ENCODE measurements at places on chromosomes 6 and 20.

DNA sequence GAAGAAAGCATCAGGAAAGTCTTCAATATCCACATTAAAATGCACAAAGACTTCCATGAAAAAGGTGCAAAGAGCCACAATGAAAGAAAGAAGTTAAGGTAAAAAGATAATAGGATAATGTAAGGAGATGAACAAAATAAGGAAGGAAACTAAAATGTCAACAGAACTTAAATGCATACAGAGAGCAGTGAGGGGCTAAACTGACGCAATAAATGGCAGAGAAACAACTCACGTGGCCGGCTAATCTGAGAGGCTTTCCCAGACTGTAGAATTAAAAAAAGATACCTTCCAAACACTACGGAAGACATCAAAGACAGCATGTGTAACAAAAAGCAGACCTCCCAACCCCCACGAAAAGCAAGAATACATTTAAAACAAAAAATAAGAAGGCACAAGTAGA is 73.7 kb downstream of the GMDS start:
- DNase-seq: peak; percentile 75

DNA sequence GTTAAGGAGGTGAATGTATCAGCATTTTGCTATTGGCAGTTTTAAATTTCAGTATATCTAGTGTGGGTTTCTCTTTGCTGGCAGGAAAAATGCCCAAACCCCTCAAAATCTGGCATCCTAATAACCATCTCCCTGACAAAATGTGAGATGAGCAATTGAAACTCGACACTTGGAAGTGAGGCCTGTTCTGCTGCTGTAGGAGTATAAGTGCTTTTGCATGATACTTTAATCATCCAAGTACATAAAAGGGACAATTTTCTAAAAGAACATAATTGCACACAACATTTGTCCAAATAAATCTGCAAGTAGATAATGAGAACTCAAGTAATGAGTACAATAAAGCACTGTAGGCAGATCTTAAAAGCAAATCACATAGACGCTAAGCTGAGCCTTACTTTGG is 36.5 kb downstream of the LAMP5 start:
- no peak for DNase-seq

- DNase-seq: no peak
Observed at GRCh38 chr6:157333537-157333936, 10.2 kb upstream of the TMEM242 start.

- DNase-seq: no peak
Observed at GRCh38 chr20:17796091-17796563, 96.4 kb downstream of the BANF2 start.

- no peak for DNase-seq
Observed at GRCh38 chr6:34295721-34296120, 46.9 kb upstream of the SMIM29 start.

DNA sequence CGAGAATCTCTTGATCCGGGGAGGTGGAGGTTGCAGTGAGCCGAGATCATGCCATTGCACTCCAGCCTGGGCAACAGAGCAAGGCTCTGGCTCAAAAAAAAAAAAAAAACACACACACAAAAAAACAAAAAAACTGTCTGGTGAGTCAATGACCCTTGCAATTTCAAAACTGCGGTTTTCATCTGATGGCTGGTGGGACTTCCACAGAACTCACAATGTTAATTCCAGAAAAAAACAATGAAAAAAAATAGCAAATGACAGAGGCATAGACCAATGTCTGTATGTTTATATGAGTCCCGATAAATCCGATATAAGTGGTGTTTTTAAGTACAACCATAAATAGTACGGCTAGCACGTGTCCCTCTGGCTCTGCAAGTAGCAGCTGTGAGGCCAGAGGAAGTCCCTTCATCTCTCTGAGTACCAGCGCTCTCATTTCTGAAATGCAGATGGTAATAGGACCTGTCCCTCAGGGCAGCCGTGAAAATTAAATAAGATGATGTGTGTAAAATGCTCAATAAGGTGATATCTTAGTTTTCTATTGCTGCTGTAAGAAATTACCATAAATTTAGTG is 21.9 kb upstream of the PTPN1 start:
- no peak for DNase-seq

GRCh38 chr6:150119173-150119572 is 23.7 kb upstream of the PPP1R14C start:
- DNase-seq: peak; percentile 23

DNA sequence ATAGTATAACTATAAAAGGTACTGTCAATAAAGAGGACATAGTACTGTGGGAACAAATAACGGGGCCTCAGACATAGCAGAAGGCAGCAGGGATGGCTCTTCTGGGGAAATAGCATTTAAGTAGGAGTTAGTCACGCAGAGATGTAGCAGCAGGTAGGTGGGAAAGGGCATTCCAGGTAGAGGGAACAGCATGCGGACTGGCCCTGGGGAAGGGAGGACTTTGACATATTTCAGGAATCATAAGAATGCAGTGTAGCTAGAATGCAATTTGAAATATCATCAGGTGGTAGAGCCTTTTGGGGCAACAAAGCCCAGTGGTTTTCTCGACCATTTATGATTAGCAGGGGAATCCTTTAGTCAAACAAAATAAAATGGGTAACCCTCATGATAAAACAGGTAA is 191.1 kb downstream of the SLC24A3 start:
- DNase-seq: no peak

- DNase-seq: peak; percentile 11
Observed at GRCh38 chr20:5279661-5280060, 37.1 kb downstream of the PROKR2 start.

GRCh38 chr6:140209775-140210174 is 835.3 kb upstream of the CITED2 start:
- no peak for DNase-seq

GRCh38 chr6:170509723-170510018 is 43.4 kb downstream of the PSMB1 start:
- DNase-seq: no peak

DNA sequence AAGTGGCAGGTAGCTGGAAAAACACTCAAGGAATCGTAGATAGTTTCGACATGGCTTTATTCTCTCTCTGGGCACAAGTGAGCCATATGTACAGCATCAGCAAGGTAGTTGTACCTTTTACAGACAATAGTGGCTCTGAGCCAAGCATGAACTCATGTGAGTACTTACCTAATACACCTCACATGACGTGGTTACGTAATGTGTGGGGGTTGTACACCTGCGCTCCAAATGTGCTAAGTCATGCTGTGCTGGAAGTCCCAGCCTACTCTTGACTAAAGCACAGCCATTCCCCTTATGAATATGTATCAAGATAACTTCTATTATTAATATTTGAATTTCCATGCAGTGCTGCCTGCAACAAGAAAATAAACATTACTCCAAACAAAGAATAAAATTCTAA is 78.8 kb upstream of the HMGN3 start:
- DNase-seq: no peak

Measured in GF-D8 (cell line).